ENCODE measurements at places on chromosomes 5 and 9.

DNA sequence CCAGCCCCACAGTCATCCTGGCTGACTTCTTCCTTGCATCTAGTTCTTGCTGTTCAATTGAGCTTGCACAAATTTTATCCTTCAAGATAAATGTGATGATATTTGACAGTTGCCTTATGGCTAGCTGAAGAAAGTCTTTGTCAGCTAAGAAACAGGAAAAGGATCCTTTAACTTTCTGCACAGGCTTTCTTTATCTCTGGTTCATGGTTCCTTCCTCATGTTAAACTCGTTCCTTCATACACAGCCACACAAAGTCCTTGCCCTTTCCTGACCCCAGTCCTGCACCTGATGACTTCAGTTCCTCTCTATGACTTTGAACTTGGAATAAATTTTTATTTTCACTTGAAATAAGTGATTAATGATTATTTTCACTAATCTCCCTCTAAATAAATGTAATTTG is 132.5 kb upstream of the PRSS3 start:
- H3K27me3 ChIP-seq: peaks cover 18% of the 10 kb centered on the region
- H3K4me1 ChIP-seq: no peaks in the 10 kb centered on the region
- no peak for DNase-seq
- H3K4me3 ChIP-seq: no peak overlapping the region
- H3K36me3 ChIP-seq: no peaks in the 10 kb centered on the region

- no peak overlapping the region for H3K27ac ChIP-seq
- H3K36me3 ChIP-seq: no peaks in the 10 kb centered on the region
- no peak overlapping the region for H3K4me3 ChIP-seq
These were observed 372.7 kb downstream of the TMEM38B start for GRCh38 chr9:106066940-106067524.

DNA sequence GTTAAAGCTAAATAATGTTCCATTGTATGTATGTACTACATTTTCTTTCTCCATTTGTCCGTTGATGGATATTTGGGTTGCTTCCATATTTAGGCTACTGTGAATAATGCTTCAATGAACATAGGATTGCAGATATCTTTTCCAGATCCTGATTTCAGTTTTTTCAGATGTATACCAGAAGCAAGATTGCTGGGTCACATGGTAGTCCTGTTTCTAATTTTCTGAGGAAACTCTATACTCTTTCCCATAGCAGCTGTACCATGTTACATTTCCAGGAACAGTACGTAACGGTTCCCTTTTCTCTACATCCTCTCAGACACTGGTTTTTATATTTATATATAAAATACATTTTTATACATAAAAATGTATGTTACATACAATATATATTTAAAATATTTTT is 121.8 kb downstream of the GCNT1 start:
- DNase-seq: no peak
- H3K36me3 ChIP-seq: no peaks in the 10 kb centered on the region
- no peak overlapping the region for H3K4me3 ChIP-seq
- H3K4me1 ChIP-seq: peaks cover 3% of the 10 kb centered on the region
- H3K27ac ChIP-seq: no peak overlapping the region

DNA sequence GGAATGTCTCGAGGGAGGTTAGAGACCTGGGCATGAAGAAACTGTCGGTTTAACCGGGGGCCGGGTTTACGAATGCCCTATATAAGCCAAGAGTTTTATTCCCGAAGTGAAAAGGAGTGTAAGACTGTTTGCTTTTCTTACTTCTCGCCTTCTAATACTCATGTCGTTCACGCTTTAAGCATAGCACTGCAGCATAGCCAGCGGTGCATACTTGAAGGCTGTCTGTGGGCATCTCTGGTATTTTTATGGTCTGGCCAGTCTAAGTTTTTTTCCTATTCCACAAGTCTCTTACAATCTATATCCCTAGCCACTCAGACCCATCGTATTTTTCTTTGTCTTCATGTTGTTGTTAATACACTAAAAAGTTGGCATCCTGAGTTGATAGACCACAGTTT is 1.2 kb downstream of the UHRF2 start:
- peaks cover 33% of the 10 kb centered on the region for H3K36me3 ChIP-seq
- peaks cover 7% of the 10 kb centered on the region for H3K4me1 ChIP-seq
- H3K27ac ChIP-seq: no peak overlapping the region
- peak overlapping the region; percentile 100 for H3K4me3 ChIP-seq
- DNase-seq: no peak
- H3K27me3 ChIP-seq: no peaks in the 10 kb centered on the region

GRCh38 chr5:105167092-105167491 is 1604.5 kb upstream of the NUDT12 start:
- no peaks in the 10 kb centered on the region for H3K36me3 ChIP-seq
- no peaks in the 10 kb centered on the region for H3K27me3 ChIP-seq
- no peaks in the 10 kb centered on the region for H3K4me1 ChIP-seq
- no peak overlapping the region for H3K4me3 ChIP-seq
- H3K27ac ChIP-seq: no peak overlapping the region

DNA sequence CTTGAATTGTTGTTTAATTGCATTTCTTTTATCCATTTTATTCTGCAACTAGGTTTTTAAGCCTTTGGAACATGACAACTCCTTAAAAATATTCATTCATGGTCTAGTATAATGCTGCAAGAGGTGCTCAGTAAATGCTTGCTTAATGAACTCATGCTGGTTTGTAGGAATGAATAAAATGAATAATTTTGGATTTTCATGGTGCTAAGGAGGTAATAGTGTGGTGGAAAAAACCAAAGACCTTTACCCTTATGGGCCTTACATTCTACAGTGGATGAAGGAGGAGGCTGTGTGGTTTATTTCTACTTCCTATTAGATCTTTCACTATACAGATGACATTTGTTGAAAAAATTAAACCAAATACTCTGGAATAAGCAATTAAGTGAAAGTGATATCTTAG is 43.4 kb downstream of the LRRTM2 start:
- H3K27me3 ChIP-seq: no peaks in the 10 kb centered on the region
- no peaks in the 10 kb centered on the region for H3K4me1 ChIP-seq
- H3K4me3 ChIP-seq: no peak overlapping the region

- peak; percentile 71 for DNase-seq
- H3K27me3 ChIP-seq: no peaks in the 10 kb centered on the region
- peak overlapping the region; percentile 24 for H3K27ac ChIP-seq
- H3K4me3 ChIP-seq: no peak overlapping the region
These were observed 626.7 kb downstream of the BNC2 start for GRCh38 chr9:16243798-16244197.

DNA sequence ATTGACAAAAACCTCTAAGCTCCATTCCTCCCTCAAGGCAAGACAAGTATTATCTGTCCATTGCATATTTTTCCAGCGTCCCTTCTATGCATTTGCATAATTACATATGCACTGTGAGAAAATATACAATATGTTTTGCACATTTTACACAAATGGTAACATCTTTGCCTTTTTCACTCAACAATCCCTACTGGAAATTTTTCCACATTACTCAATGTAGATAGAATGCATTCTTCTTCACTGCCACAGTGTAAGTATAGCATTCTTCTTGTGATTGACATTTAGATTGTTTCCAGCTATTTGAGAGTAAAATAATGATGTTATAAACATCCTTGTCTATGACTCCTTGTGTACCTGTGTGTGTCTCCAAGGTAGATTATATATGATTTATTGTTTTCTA is 205.0 kb downstream of the SLIT3 start:
- no peak overlapping the region for H3K27ac ChIP-seq

- H3K36me3 ChIP-seq: no peaks in the 10 kb centered on the region
- H3K27ac ChIP-seq: no peak overlapping the region
- no peak for DNase-seq
- no peak overlapping the region for H3K4me3 ChIP-seq
- H3K27me3 ChIP-seq: peaks cover 89% of the 10 kb centered on the region
These were observed 123.8 kb downstream of the TMEM174 start for GRCh38 chr5:73296772-73297171.

DNA sequence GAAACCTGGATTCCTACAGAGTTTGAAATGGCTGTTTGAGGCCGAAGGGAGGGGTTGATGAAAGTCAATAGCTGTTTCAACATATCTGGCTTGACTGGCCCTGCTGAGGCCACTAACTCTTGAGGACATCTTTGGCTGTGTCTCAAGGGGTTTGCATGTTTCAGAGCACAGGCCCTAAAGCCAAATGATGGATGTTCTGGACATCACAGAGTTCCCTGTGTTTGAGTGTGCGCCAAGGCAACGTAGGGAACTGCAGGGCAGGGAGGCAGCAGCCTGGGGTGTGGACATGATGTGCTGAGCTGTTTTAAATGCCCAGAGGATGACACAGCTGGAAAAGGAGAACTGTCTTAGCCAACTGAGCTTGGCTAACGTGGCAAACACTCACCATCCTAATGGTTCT is 89.6 kb downstream of the RAPGEF1 start:
- H3K27me3 ChIP-seq: no peaks in the 10 kb centered on the region
- no peak overlapping the region for H3K27ac ChIP-seq
- no peak overlapping the region for H3K4me3 ChIP-seq
- peaks cover 2% of the 10 kb centered on the region for H3K36me3 ChIP-seq
- DNase-seq: no peak

DNA sequence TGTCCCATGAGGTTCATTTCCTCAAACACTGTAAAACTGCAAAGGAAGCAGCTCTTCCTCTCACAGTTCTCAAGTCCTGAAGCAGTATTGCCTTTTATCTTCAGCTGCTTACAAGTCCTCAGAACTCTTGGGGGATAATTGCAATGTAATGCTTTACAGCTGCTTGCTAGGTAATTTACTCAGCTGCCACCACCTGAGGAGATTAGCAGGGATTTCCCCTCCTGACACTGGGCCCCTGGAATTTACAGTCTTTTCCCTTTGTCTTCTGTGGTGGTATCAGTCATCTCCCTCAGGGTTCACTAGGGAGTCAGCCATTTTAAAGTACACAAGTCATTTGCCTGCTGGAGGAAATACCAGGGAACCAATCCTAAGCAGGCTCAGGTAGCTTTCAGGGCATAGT is 754.3 kb upstream of the GRAMD2B start:
- H3K4me3 ChIP-seq: no peak overlapping the region
- H3K36me3 ChIP-seq: no peaks in the 10 kb centered on the region
- peaks cover 6% of the 10 kb centered on the region for H3K4me1 ChIP-seq
- no peak overlapping the region for H3K27ac ChIP-seq
- no peaks in the 10 kb centered on the region for H3K27me3 ChIP-seq
- DNase-seq: no peak

GRCh38 chr5:132627470-132627869 is 30.5 kb upstream of the IL13 start:
- no peaks in the 10 kb centered on the region for H3K27me3 ChIP-seq
- no peaks in the 10 kb centered on the region for H3K36me3 ChIP-seq
- H3K4me1 ChIP-seq: no peaks in the 10 kb centered on the region
- no peak overlapping the region for H3K27ac ChIP-seq
- no peak for DNase-seq
- H3K4me3 ChIP-seq: no peak overlapping the region

DNA sequence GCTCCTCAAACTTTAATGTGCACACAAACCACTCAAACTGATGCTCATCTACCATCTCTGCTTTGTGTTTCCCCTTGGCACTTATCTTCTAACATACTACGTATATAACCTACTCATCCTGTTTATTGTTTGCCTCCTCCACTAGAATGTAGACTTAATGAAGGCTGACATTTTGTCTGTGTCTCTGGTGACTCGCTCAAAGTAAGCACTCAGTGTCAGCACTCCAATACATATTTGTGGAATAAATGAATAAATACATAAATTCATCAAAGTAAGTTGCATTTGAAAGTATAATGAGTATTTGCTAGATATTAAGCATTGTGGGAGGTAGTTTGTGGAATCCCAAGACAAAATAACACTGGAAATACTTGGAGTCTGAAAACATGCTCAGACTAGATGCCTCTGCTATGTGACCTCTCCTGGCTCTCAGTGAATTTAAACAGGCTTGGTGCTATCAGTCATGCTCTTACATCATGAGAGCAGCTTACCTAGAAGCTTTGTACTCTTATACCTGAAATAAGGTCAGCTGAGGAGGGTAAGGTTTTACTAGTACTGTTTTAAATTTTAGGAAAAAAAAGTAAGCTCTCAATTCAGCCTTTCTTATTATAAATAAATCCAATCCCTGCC is 37.0 kb upstream of the RANBP6 start:
- no peak overlapping the region for H3K4me3 ChIP-seq
- H3K27ac ChIP-seq: no peak overlapping the region
- DNase-seq: no peak
- H3K36me3 ChIP-seq: no peaks in the 10 kb centered on the region
- peaks cover 5% of the 10 kb centered on the region for H3K4me1 ChIP-seq
- no peaks in the 10 kb centered on the region for H3K27me3 ChIP-seq

DNA sequence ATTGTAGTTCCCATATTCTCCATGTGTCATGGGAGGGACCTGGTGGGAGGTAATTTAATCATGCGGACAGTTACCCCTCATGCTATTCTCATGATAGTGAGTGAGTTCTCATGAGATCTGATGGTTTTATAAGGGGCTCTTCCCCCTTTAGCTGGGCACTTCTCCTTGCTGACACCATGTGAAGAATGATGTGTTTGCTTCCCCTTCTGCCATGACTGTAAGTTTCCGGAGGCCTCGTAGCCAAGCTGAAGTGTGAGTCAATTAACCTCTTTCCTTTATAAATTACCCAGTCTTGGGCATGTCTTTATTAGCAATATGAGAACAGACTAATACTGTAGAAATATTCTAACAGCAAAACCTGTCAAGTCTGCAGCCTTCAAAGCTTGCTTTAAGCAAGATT is 293.2 kb downstream of the CTNND2 start:
- no peak overlapping the region for H3K4me3 ChIP-seq
- no peaks in the 10 kb centered on the region for H3K4me1 ChIP-seq
- DNase-seq: no peak
- no peaks in the 10 kb centered on the region for H3K27me3 ChIP-seq
- H3K36me3 ChIP-seq: no peaks in the 10 kb centered on the region

DNA sequence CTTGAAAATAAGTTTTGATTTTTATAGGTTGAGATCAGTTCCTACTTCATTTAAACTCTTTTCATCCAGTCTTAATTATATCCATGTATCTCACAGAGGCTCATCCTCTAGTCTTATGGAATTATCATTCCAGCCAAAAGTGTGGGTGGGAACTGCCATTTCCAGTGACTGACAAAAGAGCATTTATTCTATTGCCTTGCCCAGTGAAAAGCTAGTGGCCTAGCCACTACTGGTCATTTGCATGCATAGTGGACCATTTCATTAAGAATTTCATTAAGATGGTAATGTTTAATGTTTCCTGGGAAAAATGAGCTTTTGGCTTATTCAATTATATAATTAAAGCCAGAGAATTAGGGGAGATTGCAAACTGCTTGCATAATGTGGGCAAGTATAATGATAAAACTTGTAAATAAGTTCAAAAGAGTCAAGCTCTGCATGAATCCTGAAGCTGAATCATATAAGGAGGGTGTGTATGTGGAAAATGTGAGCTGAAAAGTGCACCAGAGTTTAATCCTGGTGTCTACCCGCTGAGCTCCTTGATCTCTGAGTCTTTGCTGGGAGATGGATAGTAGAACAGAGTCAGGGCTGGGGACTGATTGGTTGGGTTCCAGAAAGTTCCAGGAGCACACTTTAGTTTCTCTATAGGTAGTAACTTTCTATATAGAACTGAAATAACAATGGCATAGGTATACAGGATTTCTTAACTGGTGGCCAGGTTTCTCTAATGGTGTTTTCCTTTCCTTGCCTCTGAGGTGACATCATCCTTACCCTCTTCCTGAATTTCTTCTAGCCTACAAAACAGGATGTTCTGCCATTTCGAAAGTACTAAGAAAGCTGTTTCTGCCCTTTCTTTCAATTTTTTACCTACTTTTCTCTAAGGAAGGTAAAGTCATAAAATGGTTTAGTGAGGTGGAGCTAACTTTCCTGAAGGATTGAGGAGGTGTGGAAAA is 78.5 kb downstream of the KIF4B start:
- DNase-seq: no peak
- no peaks in the 10 kb centered on the region for H3K27me3 ChIP-seq
- H3K27ac ChIP-seq: no peak overlapping the region
- H3K4me1 ChIP-seq: no peaks in the 10 kb centered on the region
